Fibroblast of skin of abdomen (primary cell): ENCODE measurements at places on chromosomes 2 and 18.

- DNase-seq: no peak
Observed at GRCh38 chr2:85554980-85555612, 6.2 kb downstream of the GGCX start.

DNA sequence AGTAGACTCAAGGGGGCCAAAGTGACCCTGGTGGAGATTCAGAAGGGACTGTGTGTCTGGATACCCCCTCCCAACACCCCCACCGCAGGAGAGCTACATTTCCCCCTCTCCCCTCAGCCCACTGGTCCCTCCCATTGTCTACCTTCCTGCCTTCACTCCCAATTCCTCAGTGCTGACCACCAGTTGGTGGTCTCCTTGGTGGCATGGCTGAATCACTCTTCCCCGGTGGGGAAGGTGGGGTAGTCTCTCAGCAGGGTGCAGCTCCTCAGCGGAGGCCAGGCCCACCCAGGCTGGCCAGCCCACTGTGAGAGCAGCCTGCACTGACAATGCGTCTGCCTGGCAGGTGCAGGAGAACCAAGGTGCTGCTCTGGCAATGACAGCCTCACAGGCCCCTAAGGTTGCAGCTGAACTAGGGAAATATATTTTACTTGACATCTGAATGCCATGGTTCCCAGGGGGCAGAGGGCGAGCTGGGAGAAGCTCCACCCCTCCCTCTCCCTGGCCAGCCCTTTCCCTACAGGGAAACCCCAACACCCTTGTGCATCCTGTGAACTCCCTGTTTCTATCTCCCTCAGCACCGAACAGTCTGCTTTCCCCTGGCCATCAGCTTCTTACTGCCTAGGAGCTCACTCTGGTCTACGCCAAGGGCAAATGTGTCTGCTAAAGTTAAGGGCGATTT, 62.6 kb upstream of the PAX8 start:
- no peak for DNase-seq

GRCh38 chr2:195612611-195613495, 44.2 kb upstream of the SLC39A10 start:
- DNase-seq: peak; percentile 74

DNA sequence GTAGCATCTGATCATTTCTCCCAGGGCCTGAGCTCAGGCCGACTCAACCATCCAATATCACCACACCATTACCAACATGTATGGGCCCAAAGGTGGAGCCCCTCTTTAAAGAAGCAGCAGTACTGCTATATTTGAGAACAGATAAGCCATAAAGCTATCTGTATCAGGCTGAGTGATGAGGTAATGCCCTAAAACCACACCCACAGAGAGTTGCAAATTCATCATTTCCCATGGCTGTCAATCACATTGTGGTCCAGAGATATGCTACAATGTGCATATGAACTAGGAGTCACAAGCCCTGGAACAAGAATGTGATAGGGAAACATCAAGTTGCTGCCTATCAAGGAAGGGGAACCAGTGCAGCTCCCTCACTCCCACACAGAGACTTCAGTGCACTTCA, 52.6 kb upstream of the GALNT13 start:
- DNase-seq: no peak

DNA sequence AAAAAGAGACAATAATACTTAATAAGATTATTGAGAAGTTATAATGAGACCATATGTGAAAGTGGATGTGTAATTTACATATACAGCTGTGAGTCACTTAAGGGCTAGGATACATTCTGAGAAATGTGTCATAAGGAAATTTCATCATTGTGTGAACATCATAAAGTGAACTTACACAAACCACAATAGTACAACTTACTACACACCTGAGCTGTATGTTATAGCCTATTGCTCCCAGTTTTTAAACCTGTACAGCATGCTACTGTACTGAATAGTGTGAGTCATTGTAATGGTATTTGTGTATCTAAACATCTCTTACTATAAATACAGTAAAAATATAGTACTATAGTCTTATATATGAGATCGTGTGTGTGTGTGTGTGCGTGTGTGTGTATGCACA, 1420.3 kb upstream of the PIK3C3 start:
- DNase-seq: peak; percentile 10
